ENCODE measurements at places on chromosomes 16 and 17. TPM values are rescaled to one million over a fixed set of nuclear protein-coding genes. Genes with fewer than 3 reads are reported as not detected.

MMP15 gene
- 9.5 TPM for total RNA-seq

CLEC3A gene
- total RNA-seq: not detected

STH gene
- total RNA-seq: not detected

C16orf74 gene
- 156 TPM for total RNA-seq

DPEP3 gene
- total RNA-seq: not detected

NTHL1 gene
- 23.2 TPM for total RNA-seq

EXOC3L1 gene
- total RNA-seq: 0.08 TPM

STAC2 gene
- not detected for total RNA-seq

ANTKMT gene
- 70.2 TPM for total RNA-seq

TBKBP1 gene
- 7.0 TPM for total RNA-seq

CFAP97D1 gene
- not detected for total RNA-seq

GAS7 gene
- not detected for total RNA-seq

CCL1 gene
- not detected for total RNA-seq

DHRS7C gene
- total RNA-seq: not detected

KRTAP9-8 gene
- total RNA-seq: not detected

TCF25 gene
- total RNA-seq: 127 TPM

CSH2 gene
- not detected for total RNA-seq

CDH3 gene
- total RNA-seq: 506 TPM

PERCC1 gene
- total RNA-seq: not detected
